ENCODE measurements at places on chromosomes 1 and 21. TPM values are rescaled to one million over a fixed set of nuclear protein-coding genes. Genes with fewer than 3 reads are reported as not detected.

- no peak for DNase-seq
Observed at GRCh38 chr1:34865573-34865972, 6.0 kb upstream of the SMIM12 start.

DNA sequence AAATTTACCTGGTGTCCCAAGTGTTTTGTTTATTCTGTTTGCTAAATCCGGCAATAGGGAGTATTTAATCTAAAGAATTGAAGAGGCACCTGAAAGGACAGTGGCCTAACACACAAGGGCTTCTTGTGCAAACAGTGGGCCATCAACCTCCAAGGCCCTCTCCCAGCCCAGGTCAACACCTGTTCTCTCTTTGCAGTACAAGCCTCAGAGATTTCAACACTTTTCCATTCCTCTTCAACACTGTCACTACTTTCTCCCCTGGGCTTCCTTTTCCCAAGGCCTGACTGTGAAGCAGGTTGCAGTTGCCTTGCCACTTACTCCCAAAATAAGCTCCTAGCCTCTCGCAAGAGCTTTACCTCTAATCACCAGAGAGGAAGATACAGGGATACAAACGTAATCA lies 3.2 kb upstream of the SNAPIN start:
- no peak for DNase-seq

Gene PLPP3
- 12.1 TPM for total RNA-seq

DNA sequence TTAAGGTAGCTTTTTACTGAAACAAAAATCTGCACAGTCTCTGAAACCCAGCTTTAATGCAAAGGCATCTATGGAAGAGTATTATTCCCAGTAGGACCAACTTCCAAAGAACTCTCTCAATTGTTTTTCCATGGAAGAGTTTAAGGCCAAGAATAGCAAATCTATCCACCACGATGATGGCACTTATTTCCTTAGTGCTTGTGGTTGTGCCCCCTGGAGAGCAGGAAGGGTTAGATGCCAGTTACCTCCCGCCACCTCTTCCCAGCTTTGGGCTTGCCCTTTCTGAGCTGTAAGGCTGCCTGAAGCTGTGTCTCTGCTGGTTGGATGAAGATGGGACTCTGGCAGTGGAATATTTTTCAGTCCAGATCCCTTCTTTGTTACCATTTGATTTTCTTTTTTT lies 4.8 kb upstream of the ATP1A1 start:
- no peak for DNase-seq

GRCh38 chr1:26399034-26399433 lies 11.6 kb upstream of the LIN28A start:
- DNase-seq: no peak

GRCh38 chr1:212918824-212919223 lies 31.5 kb upstream of the VASH2 start:
- no peak for DNase-seq

Gene ASPM
- 36.9 TPM for total RNA-seq

DNA sequence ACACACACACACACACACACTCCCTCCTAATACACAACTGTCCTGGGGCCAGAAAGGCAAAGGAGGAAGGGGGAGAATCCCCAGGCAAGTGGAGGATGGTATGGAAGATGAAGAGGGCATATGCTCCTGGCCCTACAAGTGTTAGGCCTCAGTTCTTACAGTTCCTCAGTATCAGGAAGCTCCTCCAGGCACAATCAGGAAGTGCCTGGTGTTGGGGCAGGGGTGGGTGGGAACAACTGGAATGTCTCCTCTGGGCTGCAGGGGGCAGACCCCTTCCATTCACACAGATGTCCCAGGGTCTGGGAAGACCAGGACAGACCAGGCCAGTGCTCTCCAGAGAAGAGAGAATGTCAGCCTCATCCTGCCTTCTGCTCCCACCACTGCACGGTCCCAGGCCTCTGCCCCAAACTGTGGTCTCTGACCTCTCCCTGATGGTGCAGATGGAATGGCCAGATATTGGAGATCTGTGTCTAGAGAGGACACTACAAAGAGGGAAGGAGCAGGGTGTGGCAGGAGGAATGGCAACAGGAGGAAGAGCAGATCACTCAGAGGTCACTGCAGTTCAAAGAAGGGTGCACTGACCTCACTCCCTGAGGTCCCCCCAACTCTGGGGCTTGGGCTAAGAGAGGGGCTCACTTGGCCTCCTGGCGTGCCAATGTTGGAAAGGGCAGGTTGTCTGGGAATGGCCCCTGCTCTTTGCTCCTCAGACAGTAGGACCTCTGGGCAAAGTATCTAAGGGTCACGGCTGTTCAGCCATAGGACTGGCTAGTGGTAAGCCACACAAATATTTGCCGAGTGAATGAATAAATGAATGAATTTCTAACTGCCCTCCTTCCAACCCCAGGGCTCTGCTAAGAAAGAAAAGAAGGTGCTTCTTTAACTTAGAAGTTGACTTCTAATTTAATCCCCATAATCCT lies 2.5 kb upstream of the DENND2D start:
- DNase-seq: no peak

Gene NPPA
- total RNA-seq: not detected

DNA sequence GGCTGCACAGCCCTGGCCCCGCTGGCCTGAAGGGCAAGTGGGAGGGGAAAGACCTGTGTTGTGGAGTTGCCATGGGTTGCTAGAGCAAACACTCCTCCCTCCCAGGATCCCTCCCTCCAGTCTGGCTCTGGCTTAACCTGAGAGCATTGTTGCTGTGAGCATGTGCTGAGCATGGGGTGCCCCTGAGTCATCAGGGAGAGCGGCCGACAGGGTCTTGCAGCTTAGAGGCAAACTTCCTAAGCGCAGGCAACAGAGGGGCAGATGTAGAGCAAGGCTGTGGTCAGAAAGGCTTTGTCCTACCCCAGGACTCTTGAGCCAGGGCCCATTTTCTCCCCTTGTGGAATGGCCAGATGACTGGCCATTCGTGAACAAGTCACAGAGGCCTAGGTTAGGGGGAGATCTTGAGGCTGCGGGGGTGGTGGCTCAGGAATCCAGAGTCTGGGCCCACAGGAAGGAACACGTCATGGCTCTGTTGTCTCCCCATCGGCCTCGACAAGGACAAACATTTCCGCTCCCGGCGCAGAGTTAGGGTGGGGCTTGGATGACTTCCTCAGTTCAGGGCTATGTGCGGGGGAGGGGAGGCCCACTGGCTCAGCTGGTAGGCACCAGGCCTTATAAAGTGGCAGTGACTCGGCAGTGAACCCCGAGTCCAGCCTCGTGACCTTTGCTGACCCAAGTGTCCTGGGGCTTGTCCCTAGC lies 362 bp upstream of the DYNLT4 start:
- DNase-seq: peak; percentile 65

DNA sequence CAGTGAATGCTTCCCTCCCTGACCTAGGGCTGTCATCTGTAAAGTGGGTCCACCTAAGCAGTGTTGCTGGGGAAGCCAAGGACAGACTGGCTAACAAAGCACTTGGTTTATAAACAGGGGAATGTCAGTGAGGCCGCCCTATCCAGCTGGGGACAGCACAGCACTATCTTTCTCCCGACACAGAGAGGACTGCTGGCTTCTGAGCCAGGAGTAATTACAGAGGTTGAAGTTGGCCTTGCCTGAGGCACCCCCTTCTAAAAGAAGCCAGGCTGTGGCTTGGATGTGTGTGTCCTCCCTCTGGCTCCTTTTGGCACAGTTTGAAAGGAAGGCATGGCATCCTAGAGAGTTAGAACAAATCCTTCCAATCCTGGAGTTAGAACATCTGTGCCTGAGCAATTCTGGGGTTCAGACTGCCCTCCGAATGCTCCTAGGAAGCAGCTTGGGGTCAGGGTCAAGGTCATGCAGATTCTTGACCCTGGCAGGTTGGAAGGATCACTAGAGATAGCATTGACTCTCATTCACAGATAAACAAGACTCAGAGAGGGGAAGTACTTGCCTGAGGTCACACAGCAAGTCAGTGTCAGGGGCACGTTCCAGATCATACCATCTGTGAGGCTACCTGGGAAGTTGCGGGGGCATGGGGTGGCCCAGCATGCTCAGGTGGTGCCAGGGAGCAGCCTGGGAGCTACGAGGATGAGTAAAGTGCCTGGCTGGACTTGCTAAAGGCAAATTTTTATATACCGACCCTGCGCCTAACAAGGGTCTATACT lies 1.3 kb upstream of the LDLRAP1 start:
- DNase-seq: no peak

Data from GM12878 (cell line).